ENCODE measurements at places on chromosomes 4 and X.

DNA sequence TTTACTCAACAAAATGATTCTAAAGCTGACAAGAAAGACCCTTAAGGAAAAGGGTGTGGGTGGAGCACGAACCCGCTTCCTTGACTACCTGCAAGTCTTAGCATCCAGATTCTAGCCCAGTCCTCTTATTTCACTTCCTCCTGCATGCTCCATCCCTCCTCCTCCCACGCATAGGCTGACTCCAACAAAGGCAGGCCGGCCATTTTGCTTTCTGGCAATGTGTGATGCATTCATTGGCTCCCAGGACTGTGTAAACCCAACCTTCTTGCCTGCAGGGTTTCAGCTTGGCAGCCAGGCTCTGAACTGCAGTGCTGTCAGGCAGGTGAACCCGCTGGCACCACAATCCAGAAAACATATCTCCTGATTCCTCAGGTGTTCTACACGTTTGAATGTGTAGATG, 39.3 kb downstream of the RTL9 start:
- DNase-seq, result no peak

- no peak for DNase-seq
Observed at GRCh38 chrX:11724122-11725017, 33.7 kb upstream of the MSL3 start.

DNA sequence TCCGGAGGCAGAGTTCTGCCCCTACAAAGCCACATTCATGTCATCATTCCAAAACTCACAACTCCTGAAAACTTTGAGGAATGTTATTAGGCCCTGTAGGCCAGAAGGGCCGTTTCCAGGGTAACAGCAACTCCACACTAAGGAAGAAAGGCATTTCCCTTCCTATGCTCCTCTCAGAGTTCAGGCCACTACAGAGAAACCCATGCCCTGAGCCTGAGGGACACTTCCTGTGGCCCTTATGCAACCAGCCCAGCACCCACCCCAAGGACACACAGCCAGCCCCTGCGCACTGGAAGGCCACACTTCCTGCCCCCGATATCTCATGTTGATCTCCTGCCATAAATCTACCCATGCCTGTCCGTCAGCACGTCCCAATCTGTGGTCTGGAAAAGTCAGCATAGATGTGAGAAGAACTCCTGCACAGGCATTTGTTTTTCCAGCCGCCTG, 289.3 kb downstream of the BCOR start:
- DNase-seq, result no peak

- no peak for DNase-seq
Observed at GRCh38 chr4:29390921-29391320, 1329.2 kb upstream of the PCDH7 start.

- DNase-seq, result no peak
Observed at GRCh38 chrX:11745881-11746280, 12.2 kb upstream of the MSL3 start.

- no peak for DNase-seq
Observed at GRCh38 chr4:170145120-170145519, 55.4 kb upstream of the AADAT start.

GRCh38 chr4:34851411-34851810, 1392.9 kb downstream of the ARAP2 start:
- no peak for DNase-seq

GRCh38 chr4:32219306-32220075, 1499.3 kb downstream of the PCDH7 start:
- no peak for DNase-seq

DNA sequence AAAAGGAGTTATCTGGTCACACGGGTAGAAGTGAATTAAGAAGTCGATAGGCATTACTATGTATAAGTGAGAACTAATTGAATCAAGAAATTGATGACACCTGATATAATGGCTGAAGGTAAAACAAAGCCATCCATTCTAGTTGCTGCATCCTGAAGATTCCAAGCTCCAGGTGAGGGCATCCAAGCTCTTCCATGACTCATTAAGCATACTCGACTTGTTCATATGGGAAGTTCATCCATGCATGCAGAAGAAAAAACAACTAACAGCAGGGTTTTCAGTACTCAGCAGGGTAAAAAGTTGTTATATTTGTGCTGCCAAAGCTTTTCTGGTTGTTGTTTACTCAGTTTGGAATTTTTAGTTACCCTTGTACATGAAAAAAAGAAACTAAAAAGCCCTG, 508.0 kb upstream of the CXorf51A start:
- no peak for DNase-seq

DNA sequence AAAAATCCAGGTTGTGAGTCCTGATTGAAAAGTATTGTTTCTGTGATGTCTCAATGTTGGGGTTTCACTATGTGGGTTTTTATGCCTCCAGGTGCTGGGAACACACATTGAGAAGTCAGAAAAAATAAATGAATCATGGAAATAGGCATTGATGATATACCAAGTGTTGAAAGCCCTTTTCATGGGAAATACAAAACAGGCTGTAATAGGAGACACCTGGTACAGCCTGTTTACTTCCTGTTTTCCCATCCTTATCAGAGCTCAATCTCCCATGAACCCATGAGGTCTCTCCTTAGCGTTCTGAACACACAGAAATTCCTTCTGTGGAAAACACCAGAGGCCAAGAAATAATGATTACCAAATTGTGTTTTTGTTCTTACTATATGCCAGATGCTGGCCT, 106.3 kb upstream of the BOD1L1 start:
- DNase-seq, result peak; percentile 68

- no peak for DNase-seq
Observed at GRCh38 chr4:134201216-134202161, at the start of gene PABPC4L. Gene PABPC4L (minus strand): TSS chr4:134201789. CDS start chr4:134201019, 770 bp downstream.
